ENCODE measurements at places on chromosomes 5 and 9.

GRCh38 chr9:124384846-124385245 is 30.4 kb downstream of the PSMB7 start:
- DNase-seq = no peak

DNA sequence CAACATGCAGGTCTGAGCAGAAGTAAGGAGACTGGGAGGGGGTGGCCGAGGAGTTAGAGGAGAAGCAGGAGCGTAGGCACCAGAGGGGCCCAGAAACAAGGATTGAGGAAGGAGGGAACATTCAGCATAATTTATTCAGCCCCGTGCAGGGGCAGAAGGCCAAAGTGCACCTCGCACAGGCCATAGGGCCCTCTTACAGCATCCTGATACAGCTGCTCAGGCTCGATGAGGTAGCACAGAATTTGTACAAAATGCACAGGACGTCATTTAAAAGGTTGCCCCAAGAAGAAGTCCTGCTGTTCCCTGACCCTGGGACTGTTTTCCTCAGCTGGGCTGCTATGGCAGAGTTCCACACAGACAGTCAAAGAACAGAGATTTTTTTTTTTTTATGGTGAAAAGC is 2.1 kb upstream of the GRM6 start:
- DNase-seq = no peak

DNA sequence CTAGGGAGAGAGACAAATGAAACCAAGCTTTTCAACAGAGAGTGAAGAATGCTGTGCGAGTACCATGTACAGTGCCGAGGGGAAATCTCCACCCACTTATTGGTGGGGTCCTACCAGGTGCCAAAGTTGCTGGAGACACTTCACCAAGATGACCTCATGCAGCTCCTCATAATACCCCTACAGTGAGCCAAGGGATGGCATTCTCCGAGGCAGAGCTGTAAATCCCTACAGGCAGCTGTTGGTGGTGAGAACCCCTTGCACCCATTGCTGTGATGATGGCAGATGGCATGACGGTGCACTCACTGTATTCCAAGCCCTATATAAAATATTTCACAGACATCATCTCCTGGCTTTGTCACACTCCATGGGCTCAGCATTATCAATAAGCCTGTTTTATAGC is 464.9 kb downstream of the SPOCK1 start:
- DNase-seq = no peak

GRCh38 chr9:125161284-125161918 is 18.1 kb upstream of the SCAI start:
- DNase-seq = no peak

DNA sequence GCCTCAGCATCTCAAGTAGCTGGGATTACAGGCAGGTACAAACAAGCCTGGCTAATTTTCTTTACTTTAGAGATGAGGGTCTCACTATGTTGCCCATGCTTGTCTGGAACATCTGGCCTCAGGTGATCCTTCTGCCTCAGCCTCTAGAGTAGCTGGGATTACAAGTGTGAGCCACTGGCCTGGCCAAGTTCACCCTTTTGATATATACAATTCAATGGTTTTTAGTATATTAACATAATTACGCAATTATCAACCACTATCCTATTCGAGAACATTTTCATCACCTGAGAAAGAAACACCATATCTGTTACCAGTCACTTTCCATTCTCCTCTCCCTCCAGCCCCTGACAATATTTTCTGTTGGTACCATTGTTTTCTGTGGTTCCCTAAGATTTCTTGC is 3.7 kb upstream of the CDC23 start:
- DNase-seq = no peak

GRCh38 chr9:78519786-78520185 is 222.9 kb downstream of the PSAT1 start:
- DNase-seq = no peak

GRCh38 chr5:61505281-61505680 is 173.2 kb downstream of the ZSWIM6 start:
- no peak for DNase-seq

DNA sequence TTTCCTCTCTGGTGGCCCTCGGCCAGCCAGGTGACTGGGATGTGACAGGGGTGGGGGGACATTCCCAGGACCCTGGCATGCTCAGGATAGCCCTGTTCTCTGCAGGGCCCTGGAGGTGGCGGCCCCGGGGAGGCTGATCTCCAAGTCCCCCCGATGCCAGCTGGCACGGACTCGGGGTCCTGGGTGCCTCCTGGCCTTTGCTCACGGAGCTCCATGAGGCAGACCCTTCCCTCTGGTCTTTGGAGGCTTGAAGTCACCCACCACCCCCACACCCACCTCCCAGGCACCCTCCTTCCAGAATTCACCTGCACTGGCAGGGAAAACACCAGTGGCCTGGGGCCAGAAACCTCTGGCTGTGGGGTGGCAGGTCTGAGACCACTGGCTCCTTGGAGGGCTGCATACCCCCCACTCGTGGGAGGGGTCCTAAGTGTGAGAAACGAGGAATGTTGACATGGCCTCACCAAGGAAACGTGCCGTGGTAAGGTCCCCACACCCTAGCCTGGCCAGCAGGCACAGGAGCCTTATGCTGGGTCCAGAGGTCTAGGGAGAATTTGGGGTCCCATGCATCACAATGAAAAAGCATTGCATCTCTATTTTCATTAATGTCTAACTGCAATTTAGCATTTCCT is 130.8 kb upstream of the FAM120A start:
- DNase-seq = no peak

- DNase-seq = no peak
Observed at GRCh38 chr5:179731791-179732411, 721 bp upstream of the MAML1 start.

- no peak for DNase-seq
Observed at GRCh38 chr9:75454043-75454442, 365.7 kb downstream of the OSTF1 start.

DNA sequence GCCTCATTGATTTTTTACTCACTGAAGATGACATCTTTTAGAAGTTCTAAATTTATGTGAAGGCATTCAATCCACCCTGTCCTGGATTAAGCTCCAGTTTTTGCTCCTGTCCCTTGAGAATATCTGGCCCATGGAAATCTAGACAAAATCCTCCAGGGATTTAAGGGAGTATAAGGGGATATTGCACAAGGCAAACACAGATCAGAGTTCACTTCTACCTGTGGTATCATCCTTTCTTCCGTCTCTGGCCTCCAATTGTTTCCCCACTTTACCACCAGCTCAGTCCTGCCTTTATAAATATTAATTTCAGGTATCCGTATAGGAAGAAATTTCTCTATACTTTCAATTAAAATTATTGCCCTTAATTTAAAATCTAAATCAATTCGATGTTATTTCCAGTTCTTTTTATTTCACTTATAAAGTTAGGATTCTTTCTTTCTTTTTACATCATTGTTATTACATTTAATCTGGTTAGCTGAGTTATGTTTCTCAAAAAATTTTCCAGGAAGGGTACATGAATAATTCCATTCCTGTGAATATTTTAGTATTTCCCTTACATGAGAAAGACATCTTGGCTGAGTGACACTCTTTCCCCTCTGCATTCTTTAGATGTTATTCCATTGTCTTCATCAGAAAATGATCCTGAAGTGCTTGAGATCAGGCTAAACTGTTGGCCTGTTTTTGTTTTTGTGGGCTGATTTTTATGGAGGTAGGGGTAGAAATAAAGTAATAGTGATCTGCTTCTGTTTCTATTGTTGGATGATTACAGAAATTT is 194.3 kb upstream of the MAP3K1 start:
- no peak for DNase-seq

- DNase-seq = no peak
Observed at GRCh38 chr9:109770101-109770500, 9.9 kb upstream of the PALM2AKAP2 start.

- no peak for DNase-seq
Observed at GRCh38 chr5:77935506-77936364, 159.6 kb upstream of the TBCA start.

DNA sequence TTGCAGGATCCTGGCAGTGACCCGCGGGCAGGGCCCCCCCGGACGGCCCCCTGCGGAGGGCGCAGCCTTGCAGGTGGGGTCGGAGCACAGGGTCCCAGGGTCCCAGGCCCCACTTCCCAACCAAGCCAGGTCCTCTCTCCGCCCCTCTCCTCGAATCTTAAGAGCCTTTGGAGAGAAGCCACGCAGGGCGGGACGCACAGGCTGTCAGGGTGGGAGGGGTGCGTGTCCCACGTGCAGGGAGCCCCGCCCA is 18.4 kb upstream of the EGFL7 start:
- DNase-seq = no peak

DNA sequence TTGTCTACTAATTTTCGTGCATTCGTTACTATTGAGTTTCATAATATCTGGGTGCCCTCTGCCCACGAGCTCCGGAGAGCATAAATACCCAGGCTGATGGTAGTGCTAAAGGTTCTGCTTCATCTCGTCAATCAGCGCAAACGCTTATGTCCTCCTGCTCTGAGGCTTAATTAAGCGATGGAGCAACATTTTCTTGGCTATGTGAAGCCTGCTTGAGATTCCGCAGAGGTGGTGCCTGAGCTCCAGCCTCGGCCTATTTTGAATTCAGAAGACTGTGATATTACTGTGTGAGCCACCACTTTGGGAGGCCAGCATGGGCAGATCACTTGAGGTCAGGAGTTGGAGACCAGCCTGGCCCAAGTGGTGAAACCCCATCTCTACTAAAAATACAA is 44.8 kb downstream of the ANXA2R start:
- no peak for DNase-seq

DNA sequence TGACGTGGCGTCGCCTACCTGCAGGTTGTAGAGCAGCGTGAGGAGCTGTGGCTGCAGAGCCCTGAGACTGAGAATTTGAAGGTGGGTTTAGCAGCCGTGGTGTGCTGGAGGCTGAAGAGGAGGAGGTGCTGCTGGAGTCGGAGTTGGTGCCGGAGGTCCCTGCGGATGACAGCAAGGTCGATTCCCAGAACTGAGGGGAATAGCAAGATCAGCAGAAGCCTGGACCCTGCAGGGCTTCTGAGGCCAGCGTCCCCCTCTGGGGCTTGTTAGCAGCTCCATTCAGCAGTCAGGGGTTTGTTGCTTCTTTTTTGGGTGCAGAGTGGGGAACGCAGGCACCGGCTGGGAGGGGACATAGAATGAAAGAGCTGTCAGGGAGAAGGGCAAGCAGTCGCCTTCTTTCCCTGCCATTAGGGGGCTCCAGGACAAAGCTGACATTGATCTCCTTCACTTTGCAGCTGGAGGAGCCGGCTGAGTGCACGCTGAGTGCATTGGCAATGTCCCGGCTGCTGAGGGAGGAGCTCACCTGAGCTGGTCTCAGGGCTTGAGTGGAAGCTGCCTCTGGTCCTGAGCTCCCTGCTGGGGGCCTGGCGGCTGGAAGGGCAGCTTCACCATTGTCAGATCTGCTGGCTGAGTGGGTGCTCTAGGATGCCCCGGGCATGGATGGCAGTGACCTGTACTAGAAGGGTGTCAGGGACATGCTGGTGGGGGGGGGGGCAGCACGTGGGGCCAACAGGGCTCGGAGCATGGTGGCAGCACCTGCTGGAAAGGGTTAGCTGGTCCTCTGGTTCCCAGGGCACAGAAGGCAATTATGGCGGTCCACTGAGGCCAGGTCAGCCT is 20.8 kb downstream of the OBP2B start:
- no peak for DNase-seq

- no peak for DNase-seq
Observed at GRCh38 chr9:101498323-101498722, 35.3 kb upstream of the RNF20 start.

DNA sequence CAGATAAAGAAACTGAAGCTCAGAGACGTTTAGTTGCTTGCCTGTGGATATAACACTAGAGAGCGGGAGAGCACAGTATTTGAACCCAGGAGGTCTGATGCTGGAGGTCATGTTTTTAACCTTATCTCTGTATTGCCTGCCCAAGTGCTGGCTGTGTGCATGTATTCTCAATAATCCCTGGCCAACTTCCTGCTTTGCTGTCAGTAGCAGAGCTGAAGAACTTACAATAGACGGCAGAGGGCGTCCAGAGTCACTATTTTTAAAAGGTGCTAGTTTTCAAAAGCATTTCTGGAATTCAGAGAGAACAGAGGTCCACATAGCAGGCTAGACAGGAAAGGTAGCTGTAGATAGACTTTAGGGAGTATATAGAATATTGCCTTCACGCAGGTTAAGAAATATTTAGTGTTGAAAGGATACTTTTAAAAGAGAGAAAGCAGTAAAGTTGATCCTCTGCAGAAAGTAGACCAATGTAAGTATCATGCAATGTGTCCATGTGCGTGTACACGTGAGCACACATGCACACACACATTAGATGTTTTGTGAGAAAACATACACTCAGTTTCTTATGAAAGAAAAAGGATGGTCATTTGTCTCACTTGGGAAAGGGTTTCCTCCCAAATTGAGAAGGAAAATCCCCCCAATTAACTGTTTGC is 46.3 kb downstream of the PTCD2 start:
- DNase-seq = peak; percentile 9

- DNase-seq = no peak
Observed at GRCh38 chr5:10699987-10700386, 61.0 kb downstream of the DAP start.

GRCh38 chr5:4570047-4570995 is 569.8 kb upstream of the ADAMTS16 start:
- no peak for DNase-seq

- no peak for DNase-seq
Observed at GRCh38 chr9:88544245-88544644, 9.3 kb downstream of the NXNL2 start.

- DNase-seq = no peak
Observed at GRCh38 chr5:33761139-33761538, 130.7 kb downstream of the ADAMTS12 start.

GRCh38 chr5:116621599-116621998 is 47.0 kb upstream of the SEMA6A start:
- no peak for DNase-seq

GRCh38 chr5:128574041-128574440 is 36.0 kb upstream of the FBN2 start:
- no peak for DNase-seq

DNA sequence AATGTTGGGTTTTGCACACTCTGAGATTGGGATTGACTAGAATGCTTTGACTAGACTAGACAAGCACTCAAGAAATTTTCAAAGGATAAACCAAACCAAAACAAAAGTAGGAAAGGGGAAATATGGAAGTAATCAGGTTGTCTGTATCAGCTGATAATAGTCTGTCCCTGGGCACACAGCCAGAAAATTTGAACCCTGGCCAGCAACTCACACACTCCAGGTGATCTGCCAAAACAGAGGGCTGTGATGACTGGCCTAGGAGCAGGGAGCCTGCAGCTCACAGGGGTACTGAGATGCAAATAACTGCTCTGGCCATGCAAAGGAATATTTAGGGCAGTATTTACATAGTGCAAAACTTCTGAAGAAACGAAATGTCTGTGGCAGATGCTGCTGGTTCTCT is 112.3 kb upstream of the SMIM23 start:
- DNase-seq = no peak

GRCh38 chr5:150064681-150065220 is 21.6 kb downstream of the CSF1R start:
- no peak for DNase-seq

DNA sequence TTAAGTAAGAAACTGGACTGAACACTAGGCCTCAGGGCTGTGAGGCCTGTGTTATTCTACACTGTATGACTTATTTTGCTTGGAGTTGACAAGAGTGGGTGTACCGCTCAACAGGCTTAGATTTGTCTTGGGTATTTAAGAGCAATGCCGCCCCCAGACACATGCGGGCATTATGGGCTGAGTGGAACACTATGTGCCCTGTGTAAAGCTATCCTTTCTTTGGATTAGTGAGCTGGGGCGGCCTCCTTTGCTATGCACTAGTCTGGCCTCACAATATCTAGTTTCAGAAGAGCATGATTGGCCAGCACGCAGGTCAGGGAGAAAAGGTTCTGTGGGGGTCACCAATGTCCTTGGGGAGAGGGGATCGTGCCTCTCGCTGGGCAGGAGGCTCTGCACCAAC is 206.3 kb upstream of the GDNF start:
- DNase-seq = no peak
